ENCODE measurements at places on chromosomes 11 and 22.

DNA sequence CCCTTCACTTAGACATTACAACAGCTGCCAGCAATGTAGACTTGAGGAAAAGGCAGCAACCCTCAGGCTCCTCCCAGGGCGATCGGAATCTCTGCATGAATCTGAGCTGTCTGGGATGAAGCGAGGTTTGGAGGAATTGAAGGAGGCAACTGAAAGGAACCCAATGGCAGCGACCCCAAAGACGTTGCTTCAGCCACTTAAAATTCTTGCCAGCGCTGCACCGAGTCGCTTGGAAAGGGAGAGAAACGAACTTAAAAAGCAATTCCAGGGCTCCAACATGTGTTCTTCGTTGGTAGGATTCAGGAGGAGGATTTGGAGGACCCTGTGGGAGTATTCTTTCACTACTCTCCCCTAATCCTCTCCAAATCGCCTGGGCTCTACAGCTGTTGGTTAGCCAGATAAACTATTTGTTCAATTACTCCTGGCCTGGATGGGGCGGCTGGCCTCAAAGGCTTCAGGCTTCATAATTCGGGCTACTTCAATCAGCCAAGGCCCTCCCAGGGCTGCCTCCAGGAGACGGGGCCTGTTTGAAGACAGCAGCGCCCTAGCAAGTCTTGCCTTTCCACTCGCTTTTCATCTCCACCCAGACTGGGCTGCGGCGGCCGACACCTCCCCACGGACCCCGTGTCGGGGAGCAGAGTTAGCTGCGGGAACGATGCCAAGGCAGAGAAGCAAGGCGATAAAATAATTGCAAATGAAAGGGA is 72.4 kb upstream of the TMEM45B start:
- DNase-seq = no peak

DNA sequence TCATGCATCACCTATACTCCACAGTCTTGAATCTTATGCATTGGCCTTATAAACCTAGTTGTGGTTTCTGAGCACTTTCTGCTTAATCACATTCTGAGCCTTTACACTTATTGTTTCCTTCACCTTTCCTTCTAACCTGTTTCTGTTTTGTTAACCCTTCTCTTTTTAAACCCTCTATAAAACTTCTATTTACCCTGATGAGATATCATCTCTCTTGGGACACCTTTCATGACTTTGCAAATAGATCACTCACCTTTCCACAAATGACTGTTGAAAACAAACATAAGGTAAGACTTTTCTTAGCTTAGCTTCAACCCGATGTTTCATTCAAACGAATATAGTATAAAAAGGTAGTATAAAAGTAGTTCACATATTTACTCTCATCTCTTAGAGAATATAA is 483.6 kb downstream of the FAM181B start:
- no peak for DNase-seq

DNA sequence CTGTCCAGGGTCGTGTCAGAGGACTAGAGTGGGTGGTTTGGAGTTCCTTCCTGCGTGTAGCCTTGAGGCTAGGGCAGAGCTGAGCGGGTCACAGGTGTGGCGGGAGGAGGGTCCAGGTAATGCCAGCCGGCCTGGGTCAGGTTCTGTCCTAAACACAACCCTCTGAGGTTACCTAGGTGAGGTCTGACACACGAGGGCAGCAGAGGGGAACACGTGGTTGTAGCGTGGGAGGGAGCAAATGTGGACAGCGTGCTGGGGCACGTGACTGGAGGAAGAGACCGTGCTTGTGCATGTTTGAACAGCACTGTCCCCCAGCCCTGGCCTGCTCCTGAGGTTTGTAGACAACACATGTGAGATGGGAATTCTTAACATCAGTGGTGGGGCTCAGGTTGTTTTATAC is 13.1 kb downstream of the MOV10L1 start:
- DNase-seq = no peak

DNA sequence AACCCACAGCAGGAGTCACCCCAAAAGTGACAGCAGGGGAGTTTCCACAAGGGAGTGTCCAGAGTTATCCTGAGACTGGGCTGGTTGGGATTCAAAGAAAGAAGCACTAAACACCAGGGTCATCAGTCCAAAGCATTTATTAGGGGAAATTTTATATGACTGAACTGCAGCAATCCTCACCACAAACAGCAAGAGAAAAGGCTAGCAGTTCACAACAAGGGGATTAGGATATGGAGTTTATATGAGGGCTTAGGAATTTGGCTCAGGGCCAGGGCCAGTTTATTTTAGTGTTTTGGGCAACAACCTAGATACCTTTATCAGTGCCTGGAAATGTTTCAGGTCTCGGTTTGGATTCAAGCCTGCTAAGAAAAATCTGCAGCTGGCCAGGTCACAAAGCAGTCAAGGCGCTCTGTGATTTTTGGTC is 4.6 kb upstream of the TMEM126A start:
- DNase-seq = no peak

GRCh38 chr11:97079244-97079643 is 689.4 kb downstream of the JRKL start:
- no peak for DNase-seq

DNA sequence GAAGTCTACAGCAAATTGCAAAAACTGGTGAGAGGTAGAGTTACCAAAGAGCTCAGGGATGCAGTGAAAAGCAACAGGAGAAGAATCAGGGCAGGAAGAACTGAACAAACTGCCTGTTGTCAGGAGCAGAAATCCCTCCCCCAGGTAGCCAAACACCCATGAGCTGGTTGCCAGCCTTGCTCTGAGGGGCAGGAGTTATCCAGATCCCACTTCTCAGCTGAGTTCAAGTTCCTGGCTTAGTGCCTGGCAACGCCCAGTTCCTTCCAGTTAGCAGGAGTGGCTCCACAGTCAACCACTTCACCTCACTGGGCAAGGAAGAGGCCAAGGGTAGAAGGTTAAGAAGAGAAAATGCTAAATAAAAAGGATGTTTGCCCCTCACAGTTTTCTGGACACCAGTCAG is 1.9 kb upstream of the MPZL2 start:
- DNase-seq = no peak

GRCh38 chr11:11338304-11338703 is 14.7 kb downstream of the CSNK2A3 start:
- DNase-seq = no peak

- DNase-seq = no peak
Measured at GRCh38 chr22:49148895-49149418, 678.7 kb downstream of the BRD1 start.

DNA sequence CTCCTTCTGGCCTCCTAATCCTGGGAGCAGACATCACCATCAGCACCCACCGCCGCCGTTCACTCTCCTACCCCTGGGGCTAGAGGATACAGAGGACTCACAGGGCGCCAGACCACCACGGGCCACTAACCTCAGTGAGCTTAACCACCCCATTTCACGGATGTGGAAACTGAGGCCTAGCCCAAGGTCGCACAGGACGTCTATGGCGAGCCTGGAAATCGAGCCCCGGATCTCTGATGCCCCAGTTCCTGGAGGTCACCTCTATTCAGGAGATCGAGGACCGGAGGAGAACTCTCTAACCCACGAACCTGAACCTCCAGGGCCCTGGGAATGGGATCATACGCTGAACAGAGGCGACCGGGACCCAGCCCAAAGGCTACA is 349 bp downstream of the TIMM10 start:
- no peak for DNase-seq

DNA sequence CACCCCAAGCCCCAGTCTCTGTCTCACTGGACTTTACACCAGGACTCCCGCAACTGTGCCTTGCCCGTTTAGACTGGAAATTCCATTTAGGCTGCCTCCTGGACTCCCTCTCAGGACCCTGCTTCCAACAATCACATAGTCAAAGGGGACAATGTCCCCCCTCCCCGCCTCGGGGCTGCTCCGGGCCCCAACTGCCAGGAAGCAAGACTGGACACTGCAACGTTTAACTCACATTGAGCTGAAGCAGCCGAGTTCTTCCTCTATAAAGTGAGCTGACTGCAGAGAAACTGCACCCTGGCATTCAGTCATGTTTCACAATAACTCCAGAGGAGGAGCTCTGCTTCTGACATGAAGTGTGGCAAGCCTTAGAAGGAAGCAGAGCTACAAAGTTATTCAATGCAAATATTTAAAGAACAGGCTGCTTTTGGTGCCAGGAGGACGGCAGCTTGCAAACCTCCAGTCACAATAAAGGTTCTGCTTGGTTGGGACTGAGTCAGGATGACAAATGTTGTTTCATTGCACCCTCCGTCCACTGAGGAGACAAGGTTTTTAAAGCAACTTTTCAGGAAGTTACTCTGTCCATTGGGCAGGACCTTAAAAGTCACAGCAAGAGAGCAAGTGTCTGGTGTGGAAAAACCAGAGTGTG is 19.9 kb downstream of the PACSIN2 start:
- DNase-seq = no peak

DNA sequence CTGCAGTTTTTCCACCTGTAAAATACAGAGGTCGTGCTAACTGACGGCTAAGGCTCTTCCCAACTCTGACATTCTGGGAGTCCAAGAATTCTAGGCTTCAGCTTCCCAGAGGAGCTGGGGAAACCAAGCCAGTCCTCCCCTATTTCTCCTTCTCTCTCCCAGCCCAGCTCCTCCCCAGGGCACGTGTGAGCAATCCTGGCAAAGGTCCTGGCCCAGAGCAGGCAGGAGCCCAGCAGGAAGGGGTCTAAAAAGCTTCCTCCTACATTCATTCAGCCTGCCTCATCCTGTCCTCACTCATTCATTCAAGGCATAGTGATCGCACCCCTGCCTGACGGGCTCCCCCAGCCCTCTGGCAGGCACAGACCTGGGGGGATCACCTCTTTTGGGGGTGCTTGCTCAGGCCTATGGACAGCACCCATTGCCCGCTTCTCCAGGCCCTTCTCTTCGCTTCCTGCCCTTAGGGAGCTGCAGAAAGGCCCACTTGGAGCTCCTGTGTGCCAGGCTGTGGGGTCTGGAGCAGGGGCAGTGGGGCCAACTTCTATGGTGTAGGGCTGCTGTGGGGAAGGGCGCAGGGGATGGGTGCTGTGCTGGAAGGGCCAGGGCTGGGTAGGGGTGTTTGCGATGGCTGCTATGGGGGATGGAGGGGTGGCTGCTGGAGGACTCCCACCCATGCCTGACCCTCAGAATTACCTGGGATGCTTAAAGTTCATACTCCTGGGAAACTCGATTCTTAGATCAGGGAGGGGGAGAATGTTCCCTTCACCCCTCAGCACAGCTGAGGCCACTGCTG is 9.8 kb downstream of the KCNC1 start:
- DNase-seq = no peak

DNA sequence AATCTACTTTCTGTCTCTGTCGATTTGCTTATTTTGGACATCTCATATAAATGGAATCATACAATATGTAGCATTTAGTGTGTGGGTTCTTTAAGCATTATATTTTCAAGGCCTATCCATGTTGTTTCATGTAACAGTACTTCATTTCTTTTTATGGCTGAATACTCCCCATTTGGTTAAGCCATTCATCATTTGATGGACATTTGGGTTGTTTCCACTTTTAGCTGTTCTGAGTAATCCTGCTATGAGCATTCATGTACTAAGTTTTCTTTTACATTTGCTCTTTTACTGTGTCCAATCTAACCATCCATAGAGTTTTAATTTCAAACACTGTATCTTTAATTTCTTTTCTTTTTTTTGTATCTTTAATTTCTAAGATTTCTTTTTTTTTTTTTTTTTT is 55.6 kb upstream of the SPTBN2 start:
- DNase-seq = no peak

DNA sequence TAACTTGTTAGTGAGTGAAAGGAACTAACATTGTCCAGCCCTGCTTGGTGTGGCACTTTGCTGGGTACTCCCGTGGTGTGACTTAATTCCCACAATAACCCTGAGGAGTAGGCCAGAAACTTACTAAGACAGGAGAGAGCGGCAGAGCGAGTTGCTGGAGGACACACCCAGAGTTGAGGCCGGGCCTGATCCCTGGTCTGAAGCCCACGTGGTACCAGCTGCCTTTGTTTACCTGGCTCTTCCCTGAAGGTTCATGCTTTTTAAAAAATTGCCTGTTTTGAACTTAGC is 594 bp downstream of the MPST start:
- DNase-seq = no peak

DNA sequence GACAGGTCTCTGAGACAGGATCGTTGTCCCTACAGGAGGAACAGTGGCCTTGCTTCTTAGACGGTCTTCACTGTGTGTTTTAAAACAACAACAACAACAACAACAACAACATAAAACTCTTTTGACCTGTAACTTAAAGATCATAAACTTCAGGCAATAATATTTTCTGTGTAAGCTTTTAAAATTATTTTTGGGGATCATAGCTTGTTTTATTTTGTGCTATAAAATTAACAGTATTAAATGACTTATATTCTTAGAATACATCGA is 13.8 kb upstream of the AIFM3 start:
- no peak for DNase-seq

GRCh38 chr11:118291477-118292135 is 12.9 kb upstream of the CD3E start:
- DNase-seq = no peak

- DNase-seq = no peak
Measured at GRCh38 chr22:48393041-48393370, 1434.7 kb downstream of the BRD1 start.

GRCh38 chr11:94770563-94771120 is 2.5 kb downstream of the AMOTL1 start:
- no peak for DNase-seq

- no peak for DNase-seq
Measured at GRCh38 chr11:90428836-90429235, 206.0 kb upstream of the CHORDC1 start.

GRCh38 chr22:49663311-49663711 is 164.4 kb downstream of the BRD1 start:
- no peak for DNase-seq

DNA sequence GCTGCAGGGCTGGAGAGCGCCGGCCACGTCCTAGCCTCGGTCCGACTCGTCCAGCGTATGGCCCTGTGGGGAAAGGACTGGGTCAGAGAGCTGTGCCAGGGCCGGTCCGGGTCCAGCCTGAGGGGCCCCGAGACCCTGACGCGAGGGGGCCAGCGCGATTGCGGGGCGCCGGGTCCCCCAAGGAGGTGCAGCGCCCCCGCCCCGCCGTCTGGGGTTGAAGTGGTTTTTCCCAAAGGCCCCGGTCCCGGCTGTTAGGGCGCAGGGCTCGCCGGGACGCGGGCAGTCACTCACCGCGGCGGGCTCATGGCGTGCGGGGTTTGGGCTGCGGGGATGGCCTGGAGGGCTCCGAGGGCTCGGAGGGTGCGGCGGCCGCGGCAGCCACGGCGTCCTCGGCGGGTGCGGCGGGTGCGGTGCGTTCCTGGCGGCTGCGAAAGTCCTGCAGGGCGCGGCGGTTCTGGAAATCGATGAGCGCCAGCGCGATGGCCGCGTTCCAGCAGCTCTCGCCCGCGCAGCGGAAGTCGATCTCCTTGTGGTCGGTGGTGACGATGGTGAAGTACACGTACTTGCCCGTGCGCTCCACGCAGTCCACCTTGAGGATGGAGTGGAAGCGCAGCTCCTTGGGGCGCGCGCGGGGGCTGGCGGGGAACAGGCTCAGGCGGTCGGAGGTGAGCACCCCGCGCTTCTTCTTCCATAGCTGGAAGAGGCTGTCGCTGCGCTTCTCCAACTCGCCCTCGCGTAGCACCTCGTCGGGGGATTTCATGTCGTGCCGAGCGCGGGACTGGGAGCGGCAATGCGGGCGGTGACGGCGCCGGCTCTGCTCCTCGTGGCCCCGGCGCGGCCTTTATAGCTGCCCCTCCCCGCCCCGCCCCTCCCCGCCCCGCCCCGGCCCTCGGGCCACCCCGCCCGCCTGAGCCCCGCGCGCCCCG is at the start of gene PHLDA2:
Gene PHLDA2, minus strand, starts transcription at position 816 of the 926 bp plus-strand sequence. Its CDS starts 56 bp downstream, at position 760.
- no peak for DNase-seq

- no peak for DNase-seq
Measured at GRCh38 chr22:26700886-26701285, 43.5 kb downstream of the MIAT start.

All from stimulated activated CD8-positive, alpha-beta memory T cell treated with anti-CD3 and anti-CD28 coated beads, Interleukin-4, amount 100 ng/mL, for 4 hours (primary cell).